Hippocampal formation (tissue), 2 donors: ENCODE measurements at places on chromosomes 1 and 21.

DNA sequence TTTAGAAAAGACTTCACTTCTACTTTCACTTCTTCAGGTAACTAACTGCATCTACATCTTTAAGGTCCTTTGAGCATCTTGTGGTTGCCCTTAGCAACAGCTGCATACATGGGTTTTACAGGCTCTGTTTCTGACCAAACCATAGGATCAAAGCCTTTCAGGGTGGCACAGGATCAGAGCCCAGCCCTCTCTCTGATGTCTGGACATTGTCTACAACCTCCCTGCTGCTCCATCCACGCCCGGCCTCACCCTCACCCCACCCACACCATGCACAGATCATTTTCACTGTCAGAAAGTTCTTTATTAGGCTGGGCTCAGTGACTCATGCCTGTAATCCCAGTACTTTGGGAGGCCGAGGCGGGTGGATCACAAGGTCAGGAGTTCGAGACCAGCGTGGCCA is 5.2 kb downstream of the NCF2 start:
- DNase-seq: no peak

- DNase-seq: no peak
Measured at GRCh38 chr1:200206340-200206739, 178.8 kb downstream of the NR5A2 start.

DNA sequence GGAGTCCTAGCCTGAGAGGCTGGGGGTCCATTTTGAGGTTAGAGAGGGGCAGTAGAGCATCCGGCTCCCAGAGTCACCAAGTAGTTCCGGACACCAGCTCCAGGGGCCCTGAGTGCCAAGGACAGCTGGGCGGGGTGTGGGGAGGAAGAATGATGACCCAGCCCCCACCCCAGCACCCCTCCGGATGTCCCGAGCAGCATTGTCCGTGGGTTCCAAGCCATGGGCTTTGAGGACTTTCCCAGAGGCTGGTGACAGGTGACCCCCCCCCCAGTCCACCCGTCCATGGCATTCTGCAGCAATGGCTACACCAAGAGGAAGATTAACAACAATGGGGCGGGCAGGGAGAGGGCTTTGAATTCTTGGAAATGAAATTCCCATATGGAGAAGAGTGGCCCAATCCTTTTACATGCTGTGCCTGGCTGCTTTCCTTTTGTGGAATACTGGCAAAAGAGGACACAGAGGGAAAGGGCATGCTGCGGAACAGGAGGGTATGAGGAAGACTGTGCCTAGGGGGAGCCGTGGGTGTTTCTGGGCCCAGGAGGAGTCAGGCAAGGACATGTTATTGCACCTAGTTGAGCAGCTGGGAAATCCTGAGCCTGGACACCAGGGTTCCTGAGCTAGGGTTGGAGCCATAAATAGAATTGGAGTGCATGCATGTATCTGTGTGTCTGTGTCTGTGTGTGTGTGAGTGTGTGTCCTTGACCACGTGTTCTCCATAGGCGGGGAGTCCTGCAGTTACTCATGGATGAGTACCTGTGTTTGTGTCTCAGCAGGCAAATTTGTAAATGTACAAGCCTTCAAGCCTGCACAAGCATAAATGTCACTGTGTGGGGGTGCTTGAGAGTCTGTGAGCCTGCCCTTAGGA is 956 bp downstream of the ATP1A2 start:
- no peak for DNase-seq

- no peak for DNase-seq
Measured at GRCh38 chr1:224880593-224881307, 48.7 kb upstream of the DNAH14 start.

DNA sequence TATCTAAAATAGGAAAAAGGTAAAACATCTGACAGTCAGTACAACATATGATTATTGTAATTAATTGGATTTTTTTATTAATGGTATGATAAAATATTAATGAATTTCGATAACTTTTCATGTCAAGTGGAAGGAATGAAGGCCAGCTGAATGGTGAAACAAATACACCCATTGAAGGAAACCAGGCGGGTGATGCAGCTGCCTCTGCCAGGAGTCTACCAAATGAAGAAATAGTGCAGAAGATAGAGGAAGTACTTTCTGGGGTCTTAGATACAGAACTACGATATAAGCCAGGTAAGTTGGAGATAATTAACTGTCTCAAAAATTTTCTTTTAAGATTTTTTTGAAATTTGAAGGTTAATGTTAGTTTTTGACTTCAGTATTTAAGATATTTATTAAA is 3.2 kb downstream of the SON start:
- no peak for DNase-seq

DNA sequence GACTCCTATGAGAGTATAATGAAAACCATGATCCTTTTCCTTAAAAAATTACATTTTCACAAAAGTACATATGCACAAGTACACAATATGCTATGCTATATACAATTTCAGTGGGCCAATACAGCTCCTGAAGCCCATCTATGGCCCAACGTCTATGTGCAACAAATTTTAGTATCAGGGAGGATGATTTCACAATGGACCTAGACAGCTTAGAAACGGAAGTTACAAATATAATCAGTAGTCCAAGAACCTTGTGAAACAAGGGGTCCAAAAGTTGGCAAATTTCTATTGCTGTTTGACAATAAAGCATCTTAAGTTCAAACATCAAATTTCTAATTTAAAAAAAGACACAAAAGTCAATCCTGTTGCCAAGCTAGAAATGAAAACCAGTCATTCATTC is 87.0 kb downstream of the DPYD start:
- no peak for DNase-seq

DNA sequence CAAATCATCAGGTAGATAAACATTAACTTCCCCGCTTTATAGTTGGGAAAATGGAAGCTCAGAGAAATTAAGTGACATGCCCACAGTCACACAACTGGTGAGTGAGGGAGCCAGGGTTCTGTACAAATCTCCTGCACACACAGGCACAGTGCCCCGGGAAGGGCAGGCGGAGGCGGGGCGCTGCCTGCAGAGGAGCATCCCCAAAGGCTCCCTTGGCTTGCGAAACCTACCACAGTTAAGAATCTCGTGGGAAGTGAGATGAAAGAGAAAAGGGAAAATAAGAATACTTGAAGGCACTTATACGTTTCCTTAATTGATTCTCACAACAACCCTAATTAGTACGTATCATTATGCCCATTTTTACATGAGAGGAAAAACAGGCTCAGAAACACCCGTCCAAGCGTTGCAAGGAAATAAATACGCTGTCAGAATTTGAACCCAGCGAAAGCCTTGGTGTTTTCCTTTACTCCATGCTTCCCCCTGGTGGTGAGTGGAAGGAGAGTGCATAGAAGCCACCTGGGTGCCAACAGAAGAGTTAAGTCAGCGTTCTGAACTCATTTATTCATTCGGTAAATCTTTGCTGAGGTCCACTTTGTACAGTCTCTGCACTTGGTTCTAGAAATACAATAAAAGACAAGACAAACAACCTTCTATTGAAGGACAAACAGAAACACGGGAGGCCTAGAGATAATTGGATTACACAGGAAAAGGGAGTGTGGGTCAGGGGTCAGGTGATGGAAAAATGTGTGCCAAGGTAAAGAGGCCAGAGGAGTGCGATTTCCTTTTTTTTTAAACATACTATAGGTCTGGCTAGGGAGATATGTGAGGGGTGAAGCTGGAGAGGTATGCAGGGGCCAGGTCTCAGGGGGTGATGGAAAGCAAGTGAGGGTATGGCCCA is 28.4 kb downstream of the ACP6 start:
- DNase-seq: no peak

DNA sequence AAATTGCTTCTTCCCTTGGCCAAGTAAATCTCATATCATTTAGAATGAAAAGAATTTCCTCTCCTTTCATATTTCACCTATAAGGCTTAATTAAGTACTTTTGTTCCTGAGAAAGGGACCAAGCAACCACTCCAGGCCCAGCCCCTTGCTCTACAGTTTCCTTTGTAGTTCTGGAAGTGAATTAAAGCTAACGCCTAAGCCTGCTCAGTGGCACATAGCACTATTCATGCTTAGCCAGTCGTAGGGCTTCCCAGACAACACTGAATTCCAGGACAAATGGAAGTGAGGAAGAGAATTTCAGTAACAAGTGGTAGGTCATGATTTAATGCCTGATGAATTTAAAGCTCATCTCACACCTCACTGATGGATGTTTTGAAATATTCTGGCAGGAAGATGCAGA is 73.3 kb downstream of the RPAP2 start:
- DNase-seq: no peak

- DNase-seq: no peak
Measured at GRCh38 chr1:225827076-225827475, 17.2 kb downstream of the EPHX1 start.

- no peak for DNase-seq
Measured at GRCh38 chr1:52633291-52633754, 355 bp downstream of the SHISAL2A start.

GRCh38 chr1:183883623-183884022 is 78.7 kb downstream of the RGL1 start:
- no peak for DNase-seq

DNA sequence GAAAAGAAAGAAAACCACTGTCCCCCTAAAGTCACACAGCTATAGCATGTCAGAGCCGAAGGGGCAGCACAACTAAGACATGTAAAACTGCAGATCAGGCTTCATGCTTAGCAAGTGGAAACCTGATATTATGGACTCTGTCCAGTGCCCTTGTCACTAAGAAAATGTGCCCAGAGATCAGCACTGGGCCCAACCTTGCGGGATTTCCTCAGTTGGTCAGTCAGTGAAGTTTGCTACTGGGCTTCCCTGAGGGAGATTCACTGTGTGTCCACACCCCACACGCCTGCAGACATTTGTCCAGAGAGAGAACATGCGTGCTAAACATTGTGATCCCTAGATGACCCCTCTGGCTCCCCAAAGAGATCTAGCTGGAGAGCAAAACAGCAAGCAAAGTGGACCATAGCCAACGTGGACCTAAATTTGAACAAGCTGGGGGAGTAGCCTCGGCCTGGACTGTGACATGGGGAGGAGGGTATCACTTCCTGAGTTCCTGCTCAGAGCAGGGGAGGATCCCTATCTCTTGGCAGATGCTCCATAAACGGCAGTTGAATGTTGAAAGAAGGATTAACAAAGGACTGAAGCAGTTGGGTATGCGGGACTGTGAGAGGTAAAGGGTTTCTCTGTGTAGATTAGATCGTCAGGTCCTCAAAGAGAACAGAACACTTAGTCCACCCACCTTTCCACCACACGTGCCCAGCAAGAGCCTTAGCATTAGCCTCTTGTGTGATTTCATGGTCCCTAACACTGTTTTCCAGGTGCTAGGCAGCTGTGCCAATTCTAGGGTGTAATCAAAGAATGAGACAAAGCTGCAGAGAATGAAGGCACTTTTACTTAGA is 53.6 kb downstream of the GLUL start:
- DNase-seq: no peak

DNA sequence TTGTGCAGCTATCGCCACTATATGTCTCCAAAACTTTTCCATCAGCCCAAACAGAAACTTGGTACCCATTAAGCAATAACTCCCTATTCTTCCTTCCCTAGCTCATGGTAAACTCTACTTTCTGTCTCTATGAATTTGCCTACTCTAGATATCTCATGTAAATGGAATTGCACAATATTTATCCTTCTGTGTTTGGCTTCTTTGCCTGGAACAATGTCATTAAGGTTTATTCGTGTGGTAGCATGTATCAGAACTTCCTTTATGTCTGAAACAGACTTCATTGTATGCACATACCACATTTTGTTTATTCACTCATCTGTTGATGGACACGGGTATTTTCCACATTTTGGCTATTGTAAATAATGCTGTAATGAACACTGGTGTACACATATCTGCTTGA is 40.7 kb upstream of the CD34 start:
- DNase-seq: no peak

- DNase-seq: no peak
Measured at GRCh38 chr1:55582084-55582483, 366.9 kb upstream of the USP24 start.

- DNase-seq: no peak
Measured at GRCh38 chr21:33330726-33331125, 6.0 kb downstream of the IFNAR1 start.

DNA sequence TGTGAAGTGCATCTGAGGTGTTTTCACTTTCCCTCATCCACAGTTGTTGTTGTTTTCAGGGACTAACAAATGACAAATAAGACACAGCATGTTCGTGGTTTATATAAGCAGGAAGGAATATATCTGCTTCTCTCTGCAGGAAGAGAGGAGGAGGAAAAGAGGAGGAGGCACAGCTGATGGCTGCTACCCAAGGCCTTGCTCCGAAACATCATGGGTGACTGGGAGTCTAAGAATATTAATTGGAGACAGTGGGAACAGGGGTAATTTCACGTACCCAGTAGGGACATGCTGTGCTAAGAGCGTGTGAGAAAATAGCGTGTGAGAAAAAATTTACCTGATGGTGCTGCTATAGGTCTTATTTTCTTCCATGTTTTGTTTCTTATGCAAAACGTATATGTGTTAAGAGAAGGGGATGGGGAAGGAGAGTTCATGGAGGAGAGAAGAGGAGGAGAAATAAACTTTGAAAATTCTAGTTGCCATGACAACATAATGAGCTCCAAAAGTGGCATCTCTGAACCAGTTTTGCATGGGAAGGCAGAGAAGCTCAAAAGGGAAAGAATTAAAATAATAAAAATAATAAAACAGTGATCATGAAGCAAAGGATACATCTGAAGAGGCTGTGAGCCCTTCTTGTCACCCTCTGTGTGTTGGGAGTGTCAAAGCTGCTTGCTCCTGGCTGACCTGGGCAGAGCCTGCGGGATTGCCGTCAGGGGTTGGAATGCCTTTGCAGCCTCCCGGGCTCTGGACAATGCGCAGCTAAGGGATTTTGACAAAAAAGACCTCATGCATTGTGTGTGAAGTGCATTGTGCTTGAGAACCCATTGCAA is 192.0 kb downstream of the CACNA1E start:
- DNase-seq: no peak

GRCh38 chr1:231630558-231631205 is 4.1 kb downstream of the DISC1 start:
- DNase-seq: no peak

- DNase-seq: no peak
Measured at GRCh38 chr1:156195853-156196252, 1.9 kb downstream of the SLC25A44 start.

DNA sequence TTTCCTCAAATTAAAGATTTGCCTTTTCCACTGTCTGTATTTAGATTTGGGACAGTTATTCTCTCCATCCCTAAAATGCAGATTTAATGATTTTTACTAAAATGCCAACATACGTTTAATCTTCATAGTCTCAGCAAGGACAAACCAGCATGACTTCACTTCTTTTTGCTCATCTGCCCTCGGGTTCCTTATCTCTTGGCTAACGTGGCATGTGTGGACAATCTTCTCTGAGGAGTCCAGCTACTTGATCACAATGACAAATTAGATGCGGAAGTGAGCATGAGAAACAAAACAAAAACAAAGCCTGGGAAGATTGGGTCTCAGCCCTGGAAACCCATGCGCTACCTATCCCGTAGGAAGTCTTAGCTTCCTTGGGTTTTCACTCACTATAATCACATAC is 1.0 kb downstream of the MRAP start:
- DNase-seq: no peak
